Activated naive CD4-positive, alpha-beta T cell treated with anti-CD3 and anti-CD28 coated beads for 36 hours (primary cell): ENCODE measurements at places on chromosomes 4 and X.

DNA sequence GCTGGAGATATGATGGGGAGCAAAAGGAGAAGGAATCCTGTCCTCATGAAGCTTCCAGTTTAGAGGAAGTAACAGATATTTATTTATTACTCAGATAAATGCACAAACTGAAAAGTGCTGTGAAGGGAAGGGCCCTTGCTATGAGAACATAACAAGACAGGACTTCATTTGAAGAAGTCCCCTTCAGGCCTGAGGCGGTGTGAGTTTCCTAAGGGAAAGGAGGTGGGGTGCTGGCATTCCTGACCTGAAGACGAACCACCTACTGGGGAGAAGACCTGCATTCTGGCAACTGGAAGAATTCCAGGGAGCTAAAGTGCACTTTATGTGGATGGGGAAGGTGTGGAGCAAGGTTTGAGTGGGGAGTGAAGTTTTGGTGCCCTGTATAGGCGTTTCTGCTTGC lies 15.9 kb upstream of the SPARCL1 start:
- no peak for DNase-seq

DNA sequence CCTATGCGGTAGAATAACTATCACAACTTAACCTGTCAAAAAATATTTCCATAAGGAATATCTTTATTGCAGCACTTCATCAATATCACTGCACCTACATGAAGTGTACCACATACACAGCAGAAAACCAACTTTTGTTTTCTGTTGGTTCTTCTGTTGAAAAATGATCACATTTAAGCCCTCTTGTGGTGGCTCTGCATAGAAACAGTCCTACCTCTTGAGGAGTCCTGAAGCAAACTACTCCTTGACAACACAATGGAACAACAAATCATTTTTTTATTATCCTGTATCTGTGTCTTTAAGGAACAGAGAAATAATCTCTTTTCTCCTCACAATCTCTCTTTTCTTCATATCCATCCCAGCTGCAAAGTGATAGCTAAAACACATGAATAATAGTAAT lies 39.8 kb upstream of the ATOH1 start:
- DNase-seq = no peak

- DNase-seq = no peak
Measured at GRCh38 chr4:48133669-48134068, 381 bp downstream of the TXK start.

DNA sequence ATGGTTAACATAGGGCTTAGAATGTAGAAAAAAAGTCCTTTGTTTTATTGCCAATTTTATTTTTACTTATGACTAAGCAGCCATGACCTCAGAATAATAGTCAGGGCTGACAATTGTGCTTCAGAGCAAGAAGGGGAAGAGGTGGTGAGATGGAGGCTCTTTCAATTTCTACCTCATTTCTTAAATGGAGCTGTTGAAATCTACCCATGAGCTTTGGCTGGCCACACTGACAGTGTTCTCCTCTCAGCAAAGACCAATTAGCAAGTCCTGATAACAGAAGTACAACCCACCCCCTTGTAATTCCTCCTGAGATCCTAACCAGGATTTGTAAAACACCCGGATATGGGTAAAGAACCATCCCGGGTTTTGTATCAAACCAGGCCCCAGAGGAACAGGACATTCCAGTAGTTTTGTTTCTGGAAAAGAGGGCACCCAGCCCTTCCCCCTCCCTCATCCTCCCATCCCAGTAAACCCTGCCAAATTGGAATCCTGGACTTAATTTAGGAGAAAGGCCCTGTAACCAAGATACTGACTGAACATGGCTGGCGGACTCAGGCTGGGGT lies at the start of gene HEPH:
Gene HEPH (plus strand): TSS at position 399 of the 563 bp plus-strand sequence. CDS start 6,324 bp downstream, outside the sequence.
- DNase-seq = no peak

DNA sequence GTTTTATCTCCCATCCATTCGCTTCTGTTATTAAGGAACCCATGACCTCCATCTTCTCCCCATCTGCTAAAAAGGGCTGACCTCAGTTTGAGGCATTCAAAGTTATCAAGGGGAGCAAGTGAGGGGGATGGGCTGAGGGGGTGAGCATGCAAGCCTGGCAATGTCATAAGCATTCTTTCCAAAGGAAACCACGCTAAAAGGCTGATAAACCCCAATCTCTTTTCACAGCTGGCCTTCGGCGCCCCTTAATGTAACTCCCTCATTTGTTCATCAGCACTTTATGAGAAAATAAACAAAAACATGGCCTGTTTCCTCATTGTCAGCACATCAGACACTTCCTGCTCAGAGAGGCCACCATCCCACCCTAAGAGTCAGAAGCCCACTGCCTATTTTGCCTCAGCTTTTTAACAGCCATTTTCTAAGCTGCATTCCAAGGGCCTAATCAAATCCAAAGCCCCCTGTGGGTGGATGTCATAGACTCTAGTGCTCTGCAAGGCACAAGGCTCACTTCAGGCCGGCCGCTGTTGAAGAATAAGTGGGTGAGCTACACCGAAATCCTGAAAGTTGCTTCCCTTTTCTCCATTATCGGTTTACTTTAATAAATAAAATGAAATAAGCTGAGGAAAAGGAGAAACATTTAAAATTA lies 92.0 kb upstream of the SRD5A3 start:
- no peak for DNase-seq

- DNase-seq = no peak
Measured at GRCh38 chrX:13864264-13864663, 47.4 kb upstream of the GPM6B start.

DNA sequence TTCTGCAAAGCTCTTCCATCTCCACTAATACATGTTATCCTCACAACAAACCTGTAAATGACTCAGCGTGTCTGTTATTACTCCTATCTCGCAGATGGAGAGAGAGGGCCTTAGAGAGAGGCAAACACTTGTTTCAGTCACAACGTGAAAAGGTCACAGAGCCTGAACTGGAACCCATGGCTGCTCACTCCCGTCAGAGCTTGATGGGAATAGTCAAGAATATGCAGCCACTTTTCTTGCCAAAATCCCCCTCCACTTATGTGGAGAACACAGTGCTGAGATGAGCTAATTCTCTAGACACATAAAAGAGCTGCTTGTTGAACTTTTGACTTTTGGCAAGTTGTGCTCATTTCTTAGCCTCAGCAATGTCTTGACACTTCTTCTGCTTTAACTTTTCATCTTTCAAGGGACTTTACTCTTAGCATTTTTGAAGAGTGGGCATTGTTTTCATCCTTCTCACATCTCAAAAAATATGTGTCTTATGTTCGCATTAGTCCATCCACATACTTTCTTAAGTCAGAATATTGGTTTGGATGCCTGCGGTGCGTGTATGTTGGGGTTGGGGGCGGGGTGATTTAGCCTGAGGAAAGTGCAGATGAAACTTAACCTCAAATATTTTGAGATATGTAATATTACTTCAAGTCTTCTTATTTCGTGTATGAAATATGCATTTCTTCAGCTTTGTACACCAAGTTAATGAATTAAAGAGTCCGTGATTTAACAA lies 69.2 kb downstream of the SYNPO2 start:
- DNase-seq = no peak

DNA sequence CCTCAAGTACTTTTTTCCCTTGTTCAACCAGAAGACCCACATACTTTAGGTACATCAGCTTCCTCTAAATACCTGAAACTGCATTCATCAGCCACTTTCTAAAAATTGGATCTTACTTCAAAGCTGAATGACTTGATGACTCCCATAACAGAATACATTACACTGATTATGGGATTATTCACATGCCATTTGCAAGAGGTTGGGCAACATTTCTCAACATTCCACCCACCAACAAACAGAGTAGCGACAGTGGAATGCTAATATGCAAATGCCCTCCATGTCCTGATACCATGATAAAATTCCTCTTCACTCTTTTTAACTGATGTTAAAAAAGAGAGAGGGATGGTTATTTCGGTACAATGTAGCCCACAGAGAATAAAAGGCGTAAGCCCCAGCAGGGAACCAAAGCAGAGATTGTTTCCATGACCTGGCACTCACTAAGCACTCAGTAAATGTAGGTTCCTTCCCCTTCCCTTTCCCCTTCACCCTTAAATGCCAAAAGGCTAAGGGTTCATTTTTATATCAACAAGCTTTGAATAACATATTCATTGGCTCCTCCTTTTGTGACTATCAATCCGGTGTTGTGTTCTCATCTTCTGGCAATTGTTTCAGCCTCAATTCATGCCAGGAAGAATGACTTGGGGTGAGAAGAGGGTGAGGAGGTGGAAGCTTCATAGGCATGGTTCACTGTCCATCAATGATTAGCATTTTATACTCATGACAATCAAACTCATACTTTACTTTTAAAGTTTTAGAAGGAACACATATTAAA lies 317.2 kb downstream of the DHX15 start:
- no peak for DNase-seq

DNA sequence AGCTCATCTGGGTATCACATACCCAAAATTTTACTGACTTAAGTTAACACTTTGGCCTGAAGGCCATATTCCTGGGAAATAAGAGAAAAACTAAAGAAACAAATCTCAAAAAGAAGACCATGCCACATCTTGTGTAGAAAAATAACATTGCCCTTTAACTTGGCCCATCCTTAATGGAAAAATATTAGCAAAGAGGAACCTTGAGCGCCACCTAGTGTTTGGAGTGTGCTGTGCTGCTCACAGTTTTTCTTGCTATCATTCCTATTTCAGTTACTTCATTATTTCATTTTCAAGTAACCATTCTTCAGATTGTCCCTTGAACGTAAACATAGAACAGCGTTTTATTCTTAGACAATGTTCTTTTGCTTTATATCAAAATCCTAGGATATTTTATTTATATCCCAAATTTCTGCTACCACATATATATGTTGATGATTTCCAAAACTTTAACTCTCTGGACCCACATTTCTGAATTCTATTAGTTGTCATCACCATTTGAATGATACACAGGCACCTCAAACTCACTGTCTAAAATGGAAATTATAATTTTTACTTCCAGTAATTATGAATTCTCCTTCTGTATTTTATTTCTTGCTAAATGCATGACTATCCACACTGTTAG lies 999.0 kb upstream of the ADGRL3 start:
- peak; percentile 57 for DNase-seq

- no peak for DNase-seq
Measured at GRCh38 chr4:40418430-40419230, 83.5 kb downstream of the CHRNA9 start.

- peak; percentile 55 for DNase-seq
Measured at GRCh38 chrX:15761564-15762191, 23.6 kb downstream of the CA5B start.

GRCh38 chr4:114076899-114077570 lies 97.6 kb upstream of the ARSJ start:
- no peak for DNase-seq

DNA sequence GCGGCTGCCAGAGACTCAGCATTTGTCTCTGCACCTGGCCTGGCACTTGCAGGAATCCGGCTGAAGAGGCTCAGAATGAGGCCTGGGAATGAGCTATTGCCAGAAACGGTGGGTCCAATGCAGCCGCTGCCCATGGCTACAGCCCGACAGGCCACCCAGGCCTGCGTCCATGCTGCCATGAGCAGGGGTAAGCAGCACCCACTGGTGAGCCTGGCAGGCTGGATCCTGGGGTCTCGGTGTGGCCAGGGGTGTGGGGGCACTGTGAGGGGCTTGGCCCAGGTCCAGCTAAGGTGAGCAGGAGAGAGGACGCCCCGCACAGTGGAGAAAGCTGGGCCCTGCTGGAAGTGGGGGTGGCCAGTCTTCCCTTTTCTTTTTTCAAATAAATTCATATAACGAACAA lies 60.3 kb upstream of the MXD4 start:
- DNase-seq = no peak

DNA sequence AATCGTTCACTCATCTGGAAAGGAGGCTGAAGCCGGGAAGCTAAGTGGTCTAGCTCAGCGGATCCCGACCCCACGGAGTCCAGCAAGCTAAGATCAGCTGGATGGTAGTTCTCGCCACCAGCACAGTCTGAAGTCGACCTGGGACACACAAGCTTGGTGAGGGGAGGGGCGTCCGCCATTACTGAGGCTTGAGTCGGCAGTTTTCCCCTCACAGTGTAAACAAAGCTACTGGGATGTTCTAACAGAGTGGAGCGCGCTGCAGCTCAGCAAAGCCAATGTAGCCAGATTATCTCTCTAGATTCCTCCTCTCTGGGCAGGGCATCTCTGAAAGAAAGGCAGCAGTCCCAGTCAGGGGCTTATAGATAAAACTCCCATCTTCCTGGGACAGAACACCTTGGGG lies 555.4 kb downstream of the BCOR start:
- no peak for DNase-seq

GRCh38 chr4:107970063-107970798 lies 19.5 kb upstream of the HADH start:
- DNase-seq = no peak

- no peak for DNase-seq
Measured at GRCh38 chrX:9310616-9311015, 154.2 kb upstream of the TBL1X start.

DNA sequence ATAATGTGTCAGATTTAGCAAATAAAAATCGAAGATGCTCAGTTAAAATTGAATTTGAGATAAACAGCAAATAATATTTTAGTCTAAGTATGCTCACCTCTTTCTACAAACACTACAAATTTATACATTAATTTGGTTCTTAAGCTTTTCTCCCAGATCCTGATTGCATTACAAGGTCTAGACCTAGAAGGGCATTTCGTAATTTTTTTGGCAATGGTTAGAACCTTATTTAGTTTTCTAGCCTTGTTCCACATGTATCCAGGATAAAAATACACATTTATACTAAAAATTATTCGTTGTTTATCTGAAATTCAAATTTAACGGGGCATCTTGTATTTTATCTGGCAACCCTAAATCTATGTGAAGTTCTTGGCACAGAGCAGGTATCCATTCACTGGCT lies 2.5 kb upstream of the CDKL5 start:
- no peak for DNase-seq

DNA sequence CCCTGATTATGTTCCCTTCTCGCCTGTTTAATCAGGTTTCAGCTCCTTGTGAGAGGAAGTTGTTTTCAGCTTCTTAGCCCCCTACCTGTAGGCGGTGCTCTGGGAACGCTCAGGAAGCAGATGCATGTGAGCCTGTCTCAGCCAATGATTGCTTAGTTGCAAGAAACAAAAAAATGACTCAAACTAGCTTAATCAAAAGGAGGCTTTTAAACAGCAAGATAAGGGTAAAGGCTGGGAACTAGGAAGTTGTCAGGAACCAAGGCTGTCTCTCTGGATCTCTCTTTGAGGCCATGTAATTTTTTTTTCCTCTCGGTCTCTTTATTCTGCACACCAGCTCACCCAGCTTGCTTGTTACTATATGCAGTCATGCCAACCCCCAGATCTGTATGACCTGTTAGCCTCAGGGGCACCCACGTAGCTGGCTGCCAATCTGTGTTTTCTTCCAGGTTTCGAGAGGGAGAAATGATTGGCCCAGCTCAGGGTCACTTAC lies 109.1 kb downstream of the PTTG2 start:
- peak; percentile 80 for DNase-seq

- DNase-seq = no peak
Measured at GRCh38 chrX:1727531-1728027, 112.7 kb downstream of the ASMT start.
